ENCODE measurements at places on chromosomes 3 and 15.

GRCh38 chr15:84725001-84725491 is 9.1 kb upstream of the SEC11A start:
- no peak for DNase-seq

- no peak for DNase-seq
These were observed 460.8 kb downstream of the MAGI1 start for GRCh38 chr3:65577843-65578430.

GRCh38 chr3:152817400-152817799 is 17.5 kb upstream of the P2RY1 start:
- DNase-seq, result no peak

DNA sequence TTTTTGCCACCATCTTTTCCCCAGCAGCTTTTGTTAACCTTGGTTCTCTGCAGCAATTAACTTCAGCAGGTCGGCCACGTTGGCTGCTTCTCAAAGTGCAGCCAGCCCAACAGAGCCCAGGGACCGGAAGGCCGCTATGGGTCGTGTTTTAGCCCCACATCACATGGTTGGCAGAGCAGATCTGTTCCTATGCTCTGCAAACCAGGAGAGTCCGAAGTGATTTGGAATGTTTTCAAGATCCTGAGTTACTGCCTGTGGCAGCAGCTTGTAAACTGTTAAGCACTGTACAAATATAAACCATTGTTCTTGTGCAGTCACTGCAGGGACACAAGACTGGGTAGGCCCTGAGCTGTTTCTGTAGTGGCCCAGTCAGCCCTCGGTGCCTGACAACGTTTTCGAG is 69.6 kb upstream of the MYZAP start:
- DNase-seq, result no peak

DNA sequence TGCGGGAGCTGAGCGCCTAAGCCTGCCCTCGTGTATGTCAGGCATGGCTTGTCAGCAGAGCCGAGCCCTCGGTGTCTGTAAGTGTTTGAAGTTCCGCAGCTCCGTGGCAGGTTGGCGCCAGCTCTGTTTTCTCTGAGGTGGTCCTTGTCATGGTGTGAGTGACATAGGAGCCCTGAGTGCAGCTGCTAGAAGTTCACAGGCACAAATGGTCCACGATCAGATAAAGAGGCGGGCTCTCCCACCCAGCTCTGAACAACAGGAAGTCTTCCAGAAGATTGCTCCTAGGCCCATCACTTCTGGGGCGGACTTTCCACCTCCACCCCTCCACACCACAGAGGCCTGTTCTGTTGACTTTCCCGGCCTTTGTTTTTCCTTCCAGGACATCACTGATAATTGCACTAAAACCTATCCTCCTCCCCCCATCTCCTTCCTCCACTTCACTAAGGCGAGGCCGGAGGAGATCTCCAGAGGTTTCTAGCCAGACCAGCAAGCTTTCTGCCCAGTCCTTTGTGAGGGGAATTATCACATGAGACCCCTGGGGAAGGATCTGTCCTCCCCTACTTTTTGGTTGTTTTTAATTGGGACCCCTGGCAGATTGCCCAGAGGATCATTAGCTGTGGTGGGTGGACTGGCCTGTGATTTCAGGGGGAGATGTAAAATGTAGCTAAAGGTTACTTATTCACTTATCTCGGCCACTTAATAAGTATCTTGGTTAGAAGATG is 19.9 kb downstream of the ITPR1 start:
- no peak for DNase-seq

GRCh38 chr15:40785164-40785563 is 15.4 kb downstream of the C15orf62 start:
- DNase-seq, result no peak

DNA sequence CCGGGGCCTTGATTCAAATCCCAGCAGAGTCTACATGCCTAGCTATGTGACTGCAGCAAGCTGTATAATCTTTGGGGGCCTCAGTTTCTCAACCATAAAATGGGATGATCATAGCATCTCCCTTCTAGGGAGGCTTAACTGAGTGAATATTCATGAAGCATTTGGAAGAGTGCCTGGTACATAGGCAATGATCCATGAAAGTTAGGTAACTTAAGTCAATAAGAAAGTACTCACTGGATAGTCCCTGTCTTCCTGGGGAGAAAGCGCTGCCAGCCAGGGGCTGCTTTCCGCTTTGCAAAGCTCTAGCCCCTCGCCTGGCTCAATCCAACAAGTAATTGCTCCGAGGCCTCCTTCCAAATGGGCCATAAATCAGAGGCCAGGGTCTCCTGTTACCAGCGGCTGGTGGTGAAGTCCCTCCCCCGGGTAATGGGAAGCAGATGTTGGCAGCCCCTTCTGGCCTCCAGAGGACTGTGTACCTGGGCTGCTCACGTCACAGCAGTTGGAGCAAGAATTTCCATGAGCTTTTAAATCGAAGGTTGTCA is 521.9 kb upstream of the PROK2 start:
- no peak for DNase-seq

DNA sequence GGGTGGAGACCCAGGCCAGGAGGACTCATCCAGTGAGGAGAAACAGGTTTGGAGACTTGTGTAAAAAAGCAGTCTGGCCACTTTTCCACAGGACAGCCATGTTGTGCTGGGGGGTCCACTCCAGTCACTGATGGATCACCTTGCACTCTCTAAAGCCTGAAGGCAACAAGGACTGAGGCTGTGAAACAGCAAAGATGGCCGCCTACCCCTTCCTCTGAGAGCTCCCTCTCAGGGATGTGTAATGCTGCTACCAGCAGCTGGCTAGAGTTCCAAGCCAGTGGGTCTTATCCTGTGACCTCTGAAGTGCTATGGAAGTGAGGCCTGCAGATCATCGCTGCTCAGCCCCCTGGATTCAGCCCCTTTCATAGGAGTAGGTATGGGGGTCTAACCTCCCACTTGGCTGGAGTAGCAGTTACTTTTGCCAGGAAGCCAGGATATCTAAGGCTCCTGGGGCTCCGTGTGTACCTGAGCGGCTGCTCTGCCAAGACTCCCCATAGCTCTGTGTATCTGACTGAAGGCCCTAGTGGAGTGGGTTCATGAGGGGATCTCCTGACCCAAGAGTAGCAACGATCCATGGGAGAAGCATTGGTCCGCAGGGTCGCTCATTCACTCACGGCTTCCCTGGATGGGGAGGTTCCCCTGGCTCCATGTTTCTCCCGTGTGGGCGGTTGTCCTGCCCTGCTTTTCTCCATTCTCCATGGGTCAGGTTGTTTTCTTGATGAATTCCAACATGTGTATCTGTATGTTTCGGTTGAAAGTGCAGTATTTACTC is 69.9 kb upstream of the TNFSF10 start:
- no peak for DNase-seq

- DNase-seq, result no peak
These were observed 225.3 kb downstream of the XXYLT1 start for GRCh38 chr3:195045481-195046210.

- no peak for DNase-seq
These were observed 548.9 kb downstream of the NTRK3 start for GRCh38 chr15:87707566-87708130.

DNA sequence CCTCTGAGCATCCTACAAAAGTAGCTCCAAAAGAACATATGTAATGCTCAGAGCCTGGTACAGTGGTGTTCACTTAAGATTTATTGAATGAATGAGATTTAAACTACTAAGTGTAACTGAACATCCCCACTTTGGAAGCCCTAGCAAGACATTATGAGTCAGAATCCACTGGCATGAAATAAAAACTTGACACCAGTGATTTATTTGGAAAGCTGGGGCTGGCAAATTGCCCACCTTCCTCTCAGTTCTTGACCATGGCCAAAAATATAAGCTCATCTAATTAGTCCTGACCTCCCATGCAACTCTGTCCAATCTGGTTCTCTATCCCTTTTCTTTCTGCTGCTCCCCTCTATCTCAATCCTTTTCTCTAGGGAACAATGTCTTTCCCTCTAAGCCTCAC is 418.0 kb downstream of the PLCL2 start:
- DNase-seq, result no peak

- DNase-seq, result no peak
These were observed 32.0 kb upstream of the FURIN start for GRCh38 chr15:90836296-90836871.

DNA sequence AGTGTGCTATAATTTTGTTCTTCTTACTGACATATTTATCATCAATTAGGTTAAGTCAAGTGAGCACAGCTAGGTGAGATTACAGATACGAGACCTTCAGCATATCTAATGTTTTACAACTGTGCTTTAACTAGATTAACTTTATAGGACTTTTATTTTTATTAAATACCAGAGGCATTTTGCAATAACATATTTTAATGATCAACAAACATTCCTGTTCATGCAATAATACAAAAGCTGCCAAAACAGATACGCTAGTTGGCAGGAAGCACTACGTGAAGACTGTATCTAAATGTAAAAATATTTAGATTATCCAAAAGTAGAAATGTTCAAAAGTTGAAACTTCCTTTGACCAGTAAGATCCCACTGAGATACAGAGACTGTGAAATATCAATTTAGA is 139.1 kb downstream of the CBLB start:
- no peak for DNase-seq

GRCh38 chr3:40249168-40249567 is 60.3 kb upstream of the EIF1B start:
- DNase-seq, result no peak

- DNase-seq, result no peak
These were observed 76.4 kb downstream of the SPSB4 start for GRCh38 chr3:141127344-141128125.

GRCh38 chr3:150874666-150875219 is 30.5 kb downstream of the MINDY4B start:
- no peak for DNase-seq

- no peak for DNase-seq
These were observed 38.0 kb downstream of the ANP32A start for GRCh38 chr15:68782589-68783161.

- DNase-seq, result no peak
These were observed 9.9 kb downstream of the MB21D2 start for GRCh38 chr3:192907784-192908183.

GRCh38 chr3:117786349-117786748 is 1076.8 kb downstream of the TUSC7 start:
- no peak for DNase-seq

DNA sequence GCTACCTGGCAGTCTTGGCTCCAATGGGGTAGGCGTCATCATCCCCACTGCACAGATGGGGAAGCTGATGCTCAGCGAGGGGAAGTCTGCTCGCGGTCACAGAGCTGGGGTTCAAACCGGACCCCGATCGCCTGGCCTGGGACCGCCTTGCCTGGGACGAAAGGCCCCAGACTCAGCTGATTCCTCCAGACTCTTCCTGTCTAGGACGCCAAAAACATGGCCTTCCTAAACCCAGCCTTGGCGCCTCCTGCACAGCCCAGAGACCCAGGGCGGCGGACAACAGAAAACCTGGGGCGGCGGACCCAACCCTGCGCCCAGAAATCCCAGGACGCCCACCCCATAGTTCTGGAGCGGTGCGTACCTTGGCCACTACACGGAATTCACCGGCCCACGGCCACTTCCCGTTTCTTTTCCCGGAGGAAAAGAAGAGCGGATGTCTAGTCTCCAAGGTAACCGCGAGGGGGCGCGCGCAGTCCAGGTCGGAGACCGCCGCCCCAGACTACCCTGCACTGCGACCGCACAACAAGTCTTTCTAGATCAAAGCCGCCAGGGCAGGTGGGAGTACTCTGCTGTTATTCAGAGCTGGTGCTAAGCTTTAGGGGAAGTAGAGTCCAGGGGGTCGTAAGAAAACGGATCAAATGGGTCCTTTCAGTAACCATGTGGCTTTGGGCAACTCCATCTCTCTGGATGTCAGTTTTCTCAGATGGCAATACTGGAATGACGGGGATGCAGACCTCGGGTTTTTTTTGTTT is 4.9 kb upstream of the IL17RD start:
- DNase-seq, result peak; percentile 32

GRCh38 chr15:85625166-85625830 is 169.4 kb downstream of the KLHL25 start:
- no peak for DNase-seq

DNA sequence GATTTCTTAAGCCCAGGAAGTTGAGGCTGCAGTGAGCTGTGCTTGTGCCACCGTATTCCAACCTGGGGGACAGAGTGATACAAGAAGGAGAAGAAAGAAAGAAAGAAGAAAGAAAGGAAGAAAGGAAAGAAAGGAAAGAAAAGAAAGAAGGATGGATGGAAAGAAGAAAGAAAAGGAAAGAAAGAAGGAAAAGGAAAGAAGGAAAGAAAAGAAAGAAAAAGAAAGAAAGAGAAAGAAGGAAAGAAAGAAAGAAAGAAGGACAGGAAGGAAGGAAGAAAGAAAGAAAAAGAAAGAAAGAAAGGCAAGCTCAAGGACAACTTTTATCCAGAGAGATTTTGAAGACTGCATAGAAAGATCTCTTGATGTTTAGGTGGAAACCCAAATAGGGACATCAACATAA is 120.7 kb downstream of the GMNC start:
- no peak for DNase-seq

GRCh38 chr15:48681353-48681752 is 35.8 kb upstream of the FBN1 start:
- DNase-seq, result no peak

- DNase-seq, result no peak
These were observed 224.5 kb downstream of the ZNF385D start for GRCh38 chr3:21526461-21526860.

DNA sequence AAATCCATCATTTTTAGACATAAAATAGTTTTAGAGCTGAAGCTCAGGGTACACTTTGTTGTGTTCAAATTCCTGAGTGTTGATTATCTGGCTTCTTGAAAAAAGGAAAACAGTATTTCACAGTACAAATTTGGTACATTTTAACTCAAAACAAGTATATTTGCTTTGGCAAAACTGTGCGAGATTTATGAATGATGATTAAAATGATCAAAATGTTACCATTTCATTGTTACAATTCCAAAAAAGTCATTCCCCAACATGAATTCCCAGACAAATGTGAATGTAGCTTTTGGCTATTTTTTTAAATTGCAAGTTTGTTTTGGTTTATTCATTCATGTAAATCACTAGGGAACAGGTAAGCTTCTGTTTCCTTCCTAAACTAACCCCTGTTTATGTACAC is 347.4 kb upstream of the DCBLD2 start:
- DNase-seq, result no peak

DNA sequence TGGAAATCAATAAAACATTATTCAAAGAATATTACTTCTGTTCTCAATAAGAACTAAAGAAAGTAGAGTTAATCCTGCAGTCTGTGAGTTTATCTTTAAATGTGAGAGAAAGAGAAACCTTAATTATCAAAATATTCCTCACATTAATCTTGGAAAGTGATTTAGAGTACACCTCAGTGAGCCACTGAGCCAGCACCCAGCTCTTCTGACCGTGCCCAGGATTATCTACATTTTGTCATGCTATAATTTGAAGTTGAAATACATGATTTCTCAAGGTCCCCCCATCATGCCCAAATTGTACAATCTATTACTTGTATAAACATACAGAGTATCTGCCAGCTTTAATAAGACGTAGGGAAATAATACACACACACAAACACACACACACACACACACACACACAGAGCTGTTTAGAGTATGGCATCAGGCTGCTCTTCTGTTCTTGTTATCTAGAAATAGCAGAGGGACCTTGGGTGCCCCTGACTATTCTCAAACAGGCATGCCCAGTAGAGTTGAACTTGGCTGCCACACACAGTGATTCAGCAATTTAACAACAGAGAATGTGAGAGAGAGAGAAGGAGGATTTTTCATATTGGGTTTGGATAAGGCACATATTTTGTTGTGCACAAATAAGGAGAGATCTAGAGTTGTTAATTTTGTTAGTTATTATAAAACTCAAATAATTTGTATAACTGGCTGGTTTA is 74.4 kb downstream of the P2RY1 start:
- DNase-seq, result no peak

Data from stimulated activated CD4-positive, alpha-beta T cell treated with anti-CD3 and anti-CD28 coated beads, Interleukin-1b, Interleukin-23, amount 100 ng/mL, for 1 hour (primary cell).